ENCODE measurements at places on chromosomes 3 and 15.

DNA sequence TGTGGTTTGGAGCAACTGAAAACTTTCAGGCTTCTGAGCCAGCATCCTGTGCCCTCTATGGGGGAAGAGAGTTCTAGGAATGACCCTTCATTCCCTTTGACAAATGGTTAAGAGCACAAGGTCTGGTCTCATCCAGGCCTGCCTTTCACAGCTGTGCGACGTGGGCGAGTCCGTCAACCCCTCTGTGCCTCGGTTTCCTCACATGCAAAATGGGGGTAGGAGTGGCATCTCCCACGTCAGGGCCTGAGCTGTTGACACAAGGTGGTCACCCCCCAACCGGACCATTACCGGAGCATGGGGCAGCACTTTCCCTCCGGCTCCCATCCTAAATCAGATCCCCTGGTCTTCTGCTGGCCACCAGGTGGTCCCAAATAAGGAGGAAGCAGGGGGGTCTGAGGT, 70.4 kb downstream of the ATP2B2 start:
- DNase-seq = no peak

GRCh38 chr3:195873971-195874370, 34.4 kb downstream of the TNK2 start:
- no peak for DNase-seq

DNA sequence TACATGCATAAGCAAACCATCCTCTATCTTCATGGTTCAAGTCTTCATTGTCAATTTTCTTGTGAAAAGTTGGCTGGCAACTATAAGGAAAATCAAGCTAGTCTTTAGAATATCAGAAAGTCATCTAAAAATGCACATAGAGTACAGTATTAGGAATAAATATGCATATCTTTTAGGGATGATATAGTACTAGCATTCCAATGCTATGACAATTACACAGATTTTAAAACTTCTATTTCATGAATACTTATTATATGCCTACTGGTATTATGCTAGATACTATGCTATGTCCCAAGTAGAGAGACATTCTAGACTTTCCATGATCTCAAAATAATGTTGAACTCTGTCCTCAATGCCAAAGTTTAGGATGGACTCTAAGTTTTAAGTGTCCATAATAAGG, 81.3 kb upstream of the NAALADL2 start:
- no peak for DNase-seq

GRCh38 chr3:23567917-23568316, 237.8 kb upstream of the UBE2E1 start:
- no peak for DNase-seq

GRCh38 chr15:51878446-51879386, 49.3 kb downstream of the TMOD3 start:
- DNase-seq = no peak

DNA sequence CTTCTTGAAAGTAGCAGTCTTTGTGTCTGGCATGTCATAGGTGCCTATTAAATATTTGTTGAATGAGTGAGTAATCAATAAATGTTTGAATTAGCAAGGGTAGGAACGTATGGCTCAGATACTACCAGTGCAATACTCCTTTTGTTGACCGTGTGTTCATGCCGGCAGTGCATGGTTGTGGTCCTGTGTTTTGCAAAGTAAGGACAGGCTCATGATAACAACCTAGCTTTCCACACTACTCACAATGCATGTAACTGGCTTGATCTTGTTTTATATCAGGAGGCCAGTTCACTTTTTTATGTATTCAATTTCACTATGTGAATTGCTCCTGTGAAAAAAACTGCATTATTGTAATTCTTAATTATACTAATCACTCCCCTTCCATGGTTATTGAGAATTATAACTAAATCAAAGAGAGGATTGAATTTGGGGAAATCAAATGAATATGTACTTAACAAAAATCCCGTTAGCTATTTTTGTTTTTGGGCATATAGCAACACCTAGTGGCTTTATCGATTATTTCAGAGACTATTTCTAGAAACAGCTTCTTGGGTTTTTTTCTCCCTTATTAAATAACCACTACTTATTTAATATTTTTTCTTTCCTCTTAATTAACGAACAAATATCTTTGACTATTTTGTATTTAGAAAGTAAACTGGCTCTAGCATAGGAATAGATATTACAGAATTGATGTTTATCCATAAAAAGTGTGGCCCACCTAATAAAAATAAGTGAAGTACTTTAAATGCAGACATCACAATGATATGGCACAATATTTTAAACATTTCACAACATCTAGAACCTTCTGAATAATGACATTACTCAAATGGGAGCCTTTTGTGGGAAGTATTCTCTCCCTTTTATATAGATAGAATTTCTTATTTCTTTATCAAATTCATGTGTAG, 218.5 kb downstream of the BBX start:
- no peak for DNase-seq

DNA sequence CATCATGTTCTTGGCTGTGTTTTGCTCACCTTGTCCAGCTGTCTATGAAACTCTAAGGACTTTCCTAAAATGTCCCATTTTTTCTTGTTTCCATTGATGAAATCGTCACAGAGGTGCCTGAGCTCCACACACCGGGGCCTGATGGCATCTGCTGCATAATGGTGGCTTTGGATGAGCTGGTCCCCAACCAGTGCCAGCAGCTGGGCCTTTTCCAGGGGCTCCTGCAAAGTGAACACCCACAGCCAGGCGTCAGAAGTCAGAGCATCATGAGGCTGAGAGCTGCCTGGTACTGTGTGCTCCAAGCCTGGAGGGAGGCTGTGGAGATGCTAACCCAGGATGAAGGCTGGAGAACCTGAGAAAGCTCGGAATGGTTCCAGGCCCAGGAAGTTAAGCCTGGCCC, 46.9 kb downstream of the B3GNT5 start:
- DNase-seq = no peak

DNA sequence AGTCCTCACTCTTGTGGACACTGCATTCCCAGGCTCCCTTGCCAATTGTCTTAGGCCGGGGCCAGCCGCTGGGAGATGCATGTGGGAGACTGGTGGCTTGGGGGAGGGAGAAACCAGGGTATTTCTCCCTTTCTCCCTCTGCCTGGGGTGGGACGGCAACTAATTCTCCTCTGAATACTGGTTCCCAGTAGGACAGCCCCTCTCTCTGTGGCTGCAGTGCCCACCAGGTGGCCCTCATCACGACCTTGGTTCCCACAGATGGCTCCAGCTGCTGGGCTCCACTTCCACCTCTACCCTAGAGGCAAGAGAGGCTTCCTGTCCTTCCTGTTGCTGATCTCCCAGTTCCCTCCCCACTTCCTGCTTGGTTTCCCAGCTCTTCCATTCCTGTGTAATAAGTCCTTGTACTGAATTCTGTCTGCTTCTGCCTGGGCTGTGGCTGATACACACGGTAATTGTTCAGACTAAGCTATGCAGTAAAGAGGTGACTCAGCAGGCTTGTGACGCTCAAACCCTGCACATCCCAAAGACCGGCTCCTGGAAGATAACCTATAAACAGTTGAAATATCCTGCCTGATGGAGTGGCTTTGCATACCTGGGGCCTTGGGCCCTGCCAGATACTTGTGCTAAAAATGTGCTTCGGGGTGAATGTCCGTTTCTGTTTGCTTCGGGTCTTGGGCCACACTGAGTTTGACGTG, 20.4 kb upstream of the COPG1 start:
- no peak for DNase-seq

- no peak for DNase-seq
Measured at GRCh38 chr3:60036803-60037202, 987.0 kb upstream of the CFAP20DC start.

DNA sequence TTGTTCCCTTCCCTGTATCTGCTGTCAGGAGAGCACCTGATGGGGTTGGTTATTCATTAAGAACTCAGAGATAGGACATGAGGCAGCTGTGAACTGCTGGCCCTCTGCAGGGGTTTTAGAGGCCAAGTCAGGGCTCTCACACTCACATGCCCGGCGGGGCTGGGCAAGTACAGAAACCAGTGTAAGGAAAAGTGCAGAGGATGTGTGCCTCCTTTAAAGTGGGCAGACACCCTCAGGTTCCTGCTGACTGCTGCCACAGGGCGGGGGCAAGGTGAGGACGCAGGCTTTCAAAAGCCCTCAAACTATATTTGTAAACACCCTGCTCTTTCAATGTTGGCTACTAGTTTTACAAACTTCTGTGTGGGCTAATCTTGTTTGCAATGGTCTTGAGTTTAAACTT, 22.4 kb downstream of the CXCR6 start:
- DNase-seq = no peak

DNA sequence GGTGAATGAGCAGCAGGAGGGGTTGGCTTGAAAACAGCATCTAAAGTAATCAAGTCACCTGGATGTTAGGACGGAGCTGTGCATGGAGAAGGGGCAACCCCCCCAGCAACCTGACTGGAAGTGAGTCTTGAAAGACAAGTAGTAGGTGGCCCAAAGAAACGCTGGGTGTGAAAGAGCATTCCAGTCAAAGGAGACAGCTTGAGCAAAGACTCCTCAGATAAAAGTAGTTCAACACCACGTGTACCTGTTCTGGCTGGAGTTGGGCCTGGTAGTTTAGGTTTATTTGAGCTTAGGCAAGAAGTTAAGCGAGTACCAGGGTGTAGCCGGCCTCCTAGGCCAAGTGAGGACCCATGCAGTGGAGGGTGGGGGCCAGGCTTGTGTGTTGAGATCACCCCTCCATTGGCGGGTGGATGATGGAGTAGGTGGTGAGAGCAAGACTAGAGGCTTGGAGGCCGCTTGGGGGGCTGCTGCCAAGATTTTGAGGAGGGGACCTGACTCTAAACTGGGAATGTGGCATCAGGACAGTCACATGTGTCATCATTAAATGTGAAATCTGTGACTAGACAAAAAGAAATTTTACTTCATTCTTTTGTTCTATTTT, 61.3 kb downstream of the ABHD2 start:
- no peak for DNase-seq

- DNase-seq = peak; percentile 69
Measured at GRCh38 chr3:134212967-134213665, 37.5 kb downstream of the RYK start.

DNA sequence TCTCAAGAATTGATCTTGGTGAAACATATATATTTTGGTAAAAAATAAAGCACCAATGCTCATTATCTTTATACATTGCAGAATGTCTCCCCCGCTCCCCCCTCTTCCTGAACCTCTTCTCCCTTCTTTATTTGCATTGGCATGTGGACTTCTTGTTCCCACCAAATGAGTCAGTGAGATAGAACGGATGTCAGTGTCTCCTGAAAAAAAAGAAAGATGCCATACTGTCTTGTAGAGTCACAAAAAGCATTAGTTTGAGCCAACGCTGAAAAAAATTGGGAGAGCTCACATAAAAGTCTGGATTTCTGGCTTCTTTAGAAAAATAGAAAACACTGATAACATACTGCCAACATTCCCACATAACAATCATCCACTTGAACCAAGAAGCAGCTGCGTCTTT, 32.0 kb upstream of the STXBP5L start:
- DNase-seq = no peak

DNA sequence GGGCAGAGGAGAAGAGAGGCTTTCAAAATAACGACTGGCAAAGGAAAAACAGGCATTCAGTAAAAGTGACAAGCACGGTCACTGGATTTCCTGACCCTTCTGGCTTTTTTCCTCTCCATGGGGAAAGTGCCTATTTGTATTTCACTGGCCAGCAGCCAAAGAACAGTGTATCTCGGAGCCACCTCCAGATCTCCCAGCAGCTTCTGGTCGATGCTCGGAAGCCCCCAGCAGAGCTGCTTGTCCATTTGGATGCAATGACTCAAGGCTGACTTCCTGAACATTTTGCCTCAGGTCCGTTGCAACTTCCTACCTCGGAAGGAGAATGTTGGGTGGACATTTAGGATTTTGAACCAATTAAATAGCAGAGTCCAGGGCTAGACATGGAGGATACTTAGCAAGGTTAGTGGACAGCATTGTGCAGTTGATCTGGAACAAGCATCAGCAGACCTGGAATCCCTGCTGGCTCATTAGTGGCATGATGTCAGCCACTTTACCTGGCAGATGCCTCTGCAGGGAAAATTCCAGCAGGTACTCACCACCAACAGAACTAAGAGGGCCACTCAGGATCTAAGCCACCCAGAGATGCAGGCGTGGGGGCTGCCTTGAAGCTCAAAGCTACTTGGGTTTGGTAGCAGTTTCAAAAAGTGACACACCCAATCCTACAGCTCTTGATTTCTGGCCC, 1.1 kb downstream of the FAM107A start:
- no peak for DNase-seq

- peak; percentile 65 for DNase-seq
Measured at GRCh38 chr15:78438619-78439285, 736 bp downstream of the IREB2 start.

- no peak for DNase-seq
Measured at GRCh38 chr3:139518306-139518705, 21.2 kb downstream of the RBP1 start.

DNA sequence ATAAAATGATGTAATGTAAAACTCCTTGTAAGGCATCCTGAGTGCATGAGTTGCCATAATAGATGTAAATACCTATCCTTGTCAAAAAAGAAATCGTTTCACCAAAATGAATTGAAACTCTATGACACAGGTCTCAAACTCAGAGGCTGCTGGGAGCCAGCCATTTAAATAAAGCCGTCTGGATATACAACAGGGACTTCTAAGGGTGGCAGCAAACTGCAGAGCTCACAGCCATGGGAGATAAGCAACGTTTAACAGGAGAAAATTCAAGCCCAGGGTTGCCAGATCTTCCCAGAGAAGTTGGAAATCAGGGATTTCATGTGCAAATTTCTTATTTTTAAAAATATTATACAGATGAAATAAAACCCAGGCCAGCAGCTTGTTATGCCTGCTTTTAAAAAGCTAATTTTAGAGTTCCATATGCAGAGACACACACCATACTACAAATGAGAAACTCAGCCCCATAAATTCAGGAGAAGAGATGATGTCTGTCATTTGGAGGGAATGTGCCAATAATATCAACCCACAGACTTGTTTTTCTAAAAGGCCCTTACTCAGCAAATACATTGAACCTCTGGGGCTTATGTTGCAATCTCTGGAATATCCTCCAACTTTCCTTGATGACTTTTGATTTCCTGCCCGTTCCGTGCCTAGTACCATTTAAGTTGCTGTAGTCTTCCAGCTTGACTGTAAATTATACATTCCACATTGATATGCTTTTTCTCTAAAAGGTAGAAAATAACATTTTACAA, 75.6 kb downstream of the AQP9 start:
- no peak for DNase-seq

DNA sequence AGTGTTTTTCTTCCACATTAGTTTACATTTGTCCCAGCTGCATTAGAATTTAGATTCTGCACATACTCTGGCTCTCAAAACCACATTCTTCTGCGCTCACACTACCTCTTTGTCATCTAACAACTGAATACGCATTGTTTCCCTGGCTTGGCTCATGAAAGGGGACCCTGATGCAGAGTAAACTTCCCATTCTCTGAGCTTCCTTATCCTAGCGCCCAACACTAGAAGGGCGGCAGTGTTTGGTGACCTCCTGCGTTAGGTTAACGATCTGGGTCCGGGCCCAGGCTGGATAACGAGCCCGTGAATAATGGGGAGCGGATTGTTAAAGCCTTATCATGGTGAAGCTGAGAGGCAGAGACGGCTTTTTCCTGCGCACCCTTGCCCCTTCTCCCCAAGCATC, 63.9 kb downstream of the ETV5 start:
- peak; percentile 62 for DNase-seq

GRCh38 chr3:123800362-123800682, 83.8 kb downstream of the MYLK start:
- no peak for DNase-seq

GRCh38 chr3:46643701-46644100, 31.4 kb downstream of the FAM240A start:
- DNase-seq = no peak

- DNase-seq = no peak
Measured at GRCh38 chr15:53549697-53550305, 209.7 kb downstream of the WDR72 start.
